GM12891 (cell line): ENCODE measurements at places on chromosomes 7 and 10.

- DNase-seq = no peak
Observed at GRCh38 chr7:155507576-155507975, 38.8 kb downstream of the CNPY1 start.

DNA sequence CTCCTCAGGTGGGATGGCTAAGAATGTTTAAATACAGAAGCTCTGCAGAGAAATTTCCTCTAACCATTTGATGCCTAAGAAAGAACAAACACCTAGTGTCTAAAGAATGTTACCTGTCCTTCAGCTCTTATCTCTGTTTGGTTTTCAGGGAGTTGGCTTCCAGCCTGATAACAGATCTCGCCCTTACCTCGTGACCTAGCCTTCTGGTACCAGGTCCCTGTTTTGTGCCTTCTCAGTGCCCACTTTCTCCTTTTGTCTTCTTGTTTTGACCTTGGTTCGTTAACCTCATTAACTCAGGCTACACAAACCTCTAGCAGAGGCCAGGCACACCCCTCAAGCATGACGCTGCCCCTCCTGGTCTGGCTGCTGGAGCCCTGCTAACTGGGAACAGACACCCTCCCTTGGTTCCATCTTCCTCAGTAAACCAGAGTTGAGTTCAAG lies 16.1 kb upstream of the RAB11FIP2 start:
- no peak for DNase-seq

DNA sequence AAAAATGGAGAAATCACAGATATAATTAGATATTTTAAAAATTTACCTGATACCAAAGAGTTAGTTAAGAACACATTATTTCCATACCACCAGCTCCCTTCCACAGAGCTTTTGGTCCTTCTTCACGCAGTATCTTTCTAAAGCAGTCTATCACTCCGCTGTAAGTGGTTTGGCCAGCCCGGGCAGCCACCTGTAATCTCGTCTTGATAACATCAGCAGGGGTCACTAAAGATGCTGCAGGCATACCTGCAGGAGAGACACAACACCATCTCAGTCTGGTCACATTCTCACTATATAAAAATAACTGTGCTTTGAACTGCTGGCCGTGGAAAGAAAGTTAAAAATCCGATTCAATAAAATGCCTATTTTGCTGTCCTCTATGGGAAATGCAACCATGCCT lies 200.1 kb downstream of the SLC25A13 start:
- no peak for DNase-seq

- DNase-seq = no peak
Observed at GRCh38 chr7:46179061-46179610, 258.1 kb upstream of the IGFBP3 start.

DNA sequence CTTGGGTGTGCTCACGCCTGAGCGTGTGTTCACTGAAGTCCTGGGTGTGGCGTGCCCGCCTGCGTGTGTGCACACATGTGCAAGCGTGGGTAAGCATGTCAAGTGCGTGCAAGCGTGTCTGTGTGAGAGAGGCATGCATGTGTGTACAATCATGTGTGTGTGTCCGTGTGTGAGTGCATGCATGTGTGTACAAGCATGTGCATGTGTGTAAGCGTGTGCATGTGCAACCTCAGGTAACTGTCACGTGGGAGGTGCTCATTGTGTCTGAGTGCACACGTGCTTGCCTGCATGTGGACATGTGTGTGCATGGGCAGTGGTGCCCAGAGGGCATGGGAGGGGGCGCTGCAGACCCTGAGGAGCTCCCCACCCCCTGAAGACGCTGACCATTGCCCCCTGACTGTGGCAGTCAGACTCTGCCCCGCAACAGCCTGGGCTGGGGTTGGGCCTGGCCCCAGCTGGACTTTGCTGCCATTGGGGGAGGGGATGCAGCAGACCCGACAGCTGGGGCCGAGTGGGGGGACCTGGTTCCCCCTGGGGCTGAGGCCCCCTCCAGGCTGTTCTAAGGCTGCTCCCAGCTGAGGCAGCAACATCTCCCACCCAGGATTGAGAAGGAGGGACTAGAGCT lies 88.1 kb downstream of the UNCX start:
- DNase-seq = no peak

GRCh38 chr7:132092106-132092505 lies 484.2 kb downstream of the PLXNA4 start:
- no peak for DNase-seq

- DNase-seq = no peak
Observed at GRCh38 chr7:149616898-149617297, 119.3 kb upstream of the ZNF746 start.

DNA sequence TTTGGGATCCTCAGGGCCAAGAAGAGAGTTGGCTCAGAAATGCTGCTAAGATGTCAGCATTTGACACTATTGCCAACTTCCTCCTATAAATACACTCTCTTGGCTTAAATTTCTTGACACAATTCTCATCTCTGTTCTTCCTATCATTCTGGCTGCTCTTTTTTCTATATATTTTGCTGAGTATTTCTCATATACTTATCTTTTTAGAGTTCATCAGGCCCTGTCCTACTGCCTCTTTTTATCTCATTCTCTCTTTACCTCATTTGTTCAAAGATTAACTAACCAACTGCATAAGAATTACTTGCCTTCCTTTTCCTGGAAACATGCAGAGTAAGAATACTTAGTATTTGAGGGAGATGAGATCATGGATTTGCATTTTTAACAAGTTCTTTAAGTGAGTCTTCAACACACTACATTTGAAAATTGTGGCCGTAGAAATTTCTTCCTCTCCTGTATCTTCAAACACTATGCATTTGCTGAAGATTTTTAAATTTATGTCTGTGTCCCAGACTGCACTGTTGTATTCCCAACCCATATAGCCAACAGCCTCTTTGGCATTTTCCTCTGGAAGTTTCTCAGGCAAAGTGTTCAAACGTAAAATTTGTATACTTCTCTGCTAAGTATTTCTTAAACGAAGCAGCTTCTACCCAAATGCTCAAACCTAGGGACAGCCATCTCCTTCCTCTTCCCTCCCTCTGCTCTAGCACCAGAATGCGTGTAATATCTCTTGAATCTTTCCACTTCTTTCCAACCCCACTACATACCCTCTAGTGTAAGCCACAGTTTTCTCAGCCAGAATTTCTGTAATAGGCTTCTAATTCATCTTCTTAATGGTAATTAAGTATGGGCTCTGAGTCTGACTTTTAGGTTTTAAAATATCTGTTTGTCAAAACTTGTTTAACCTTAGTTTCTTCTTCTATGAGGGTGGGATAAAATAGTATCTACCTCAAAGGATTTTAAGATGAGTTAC lies 35.5 kb downstream of the ARL4A start:
- DNase-seq = no peak

DNA sequence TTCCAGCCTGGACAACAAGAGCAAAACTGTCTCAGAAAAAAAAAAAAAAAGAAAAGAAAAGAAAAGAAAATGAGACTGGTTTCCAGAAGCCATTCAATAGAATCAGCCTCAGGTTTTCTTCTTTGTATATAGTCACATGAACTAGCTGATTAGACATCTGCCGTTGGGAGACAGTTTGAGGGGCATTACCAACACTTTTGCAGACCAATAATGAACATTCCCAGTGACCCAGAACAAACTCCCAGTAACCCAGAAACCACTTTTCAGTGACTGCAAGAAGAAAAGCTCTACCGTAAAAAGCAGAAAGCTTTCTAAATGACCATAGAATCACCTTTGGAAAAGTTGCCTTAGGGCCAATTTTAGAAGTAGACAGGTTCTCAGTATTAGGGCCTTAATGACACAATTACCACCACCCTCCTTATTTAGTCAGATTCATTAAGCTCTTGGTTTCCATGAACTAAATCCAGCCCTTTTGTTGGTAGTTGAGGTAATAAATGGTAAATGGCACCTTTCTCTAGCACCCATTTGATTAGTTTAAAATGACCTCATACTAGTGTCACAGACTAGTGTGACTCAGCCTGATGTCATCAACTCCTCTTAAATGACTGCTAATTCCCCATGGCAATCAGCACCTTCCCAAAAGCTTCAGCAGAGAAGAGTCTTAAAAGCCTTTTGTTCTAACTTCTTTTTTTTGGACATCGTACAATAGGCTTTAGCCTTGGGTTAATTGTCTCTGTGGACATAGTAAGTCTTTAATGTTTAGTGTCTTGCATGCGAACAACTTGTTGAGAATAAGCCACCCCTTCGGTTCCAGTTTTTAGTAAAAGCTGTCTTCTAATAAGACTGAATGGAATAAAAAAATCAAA lies 33.6 kb upstream of the XRCC2 start:
- no peak for DNase-seq

DNA sequence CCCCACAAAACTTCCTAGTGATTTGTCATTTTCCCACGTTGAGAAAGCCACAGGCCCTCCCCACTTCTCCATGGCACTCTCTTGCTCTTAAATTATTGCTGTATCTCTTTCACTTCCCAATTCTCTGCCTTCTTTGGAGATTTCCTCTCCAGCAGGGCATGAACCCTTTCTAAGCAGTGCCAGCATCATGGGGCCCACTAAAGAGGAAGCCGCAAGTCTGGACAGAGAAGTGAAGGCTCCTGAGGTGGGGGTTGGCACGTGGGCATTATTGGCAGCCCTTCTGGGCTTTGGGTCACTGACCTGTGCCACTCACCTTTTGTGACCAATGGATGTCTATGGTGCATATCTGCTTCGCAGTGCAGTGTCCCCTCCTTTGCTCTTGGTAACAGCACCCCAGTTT lies 97.7 kb upstream of the TCF7L2 start:
- no peak for DNase-seq

- DNase-seq = no peak
Observed at GRCh38 chr7:158885624-158886023, 29.3 kb downstream of the DYNC2I1 start.

DNA sequence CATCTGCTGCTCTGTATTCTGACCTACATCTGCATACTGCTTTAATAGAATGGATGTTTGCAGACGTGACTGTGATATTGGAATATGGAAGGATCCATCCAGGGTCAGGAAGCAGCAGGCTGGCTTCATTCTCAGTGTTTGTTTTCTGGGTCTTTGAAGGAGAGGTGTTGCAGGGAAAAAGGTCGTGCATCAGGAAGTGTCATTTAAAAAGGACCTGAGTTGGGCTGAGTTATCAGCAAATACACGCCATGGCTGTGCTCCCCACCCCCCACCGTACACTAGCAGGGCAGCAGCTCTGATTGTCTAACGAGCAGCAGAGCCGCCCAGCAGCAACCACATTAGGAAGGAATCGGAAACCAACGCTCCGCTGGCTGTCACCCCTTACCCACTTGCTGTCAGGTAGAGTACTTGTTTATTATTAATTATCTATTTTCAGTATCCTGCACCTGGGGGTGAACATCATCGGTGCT lies 63.1 kb upstream of the STEAP1B start:
- DNase-seq = no peak

DNA sequence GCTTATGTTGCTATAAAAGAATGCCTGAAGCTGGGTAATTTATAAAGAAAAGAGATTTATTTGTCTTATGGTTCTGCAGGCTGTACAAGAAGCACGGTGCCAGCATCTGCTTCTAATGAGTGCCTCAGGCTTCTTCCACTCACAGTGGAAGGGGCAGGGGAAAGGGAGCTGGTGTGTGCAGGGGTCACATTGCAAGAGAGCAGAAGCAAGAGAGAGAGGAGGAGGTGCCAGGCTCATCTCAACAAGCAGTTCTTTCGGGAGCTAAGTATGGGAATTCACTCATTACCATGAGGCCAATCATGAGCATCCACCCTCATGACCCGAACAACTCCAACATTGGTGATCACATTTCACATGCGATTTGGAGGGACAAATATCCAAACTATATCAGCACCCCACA lies 17.2 kb upstream of the SLK start:
- DNase-seq = no peak
